ENCODE measurements at places on chromosomes 12 and 14.

DNA sequence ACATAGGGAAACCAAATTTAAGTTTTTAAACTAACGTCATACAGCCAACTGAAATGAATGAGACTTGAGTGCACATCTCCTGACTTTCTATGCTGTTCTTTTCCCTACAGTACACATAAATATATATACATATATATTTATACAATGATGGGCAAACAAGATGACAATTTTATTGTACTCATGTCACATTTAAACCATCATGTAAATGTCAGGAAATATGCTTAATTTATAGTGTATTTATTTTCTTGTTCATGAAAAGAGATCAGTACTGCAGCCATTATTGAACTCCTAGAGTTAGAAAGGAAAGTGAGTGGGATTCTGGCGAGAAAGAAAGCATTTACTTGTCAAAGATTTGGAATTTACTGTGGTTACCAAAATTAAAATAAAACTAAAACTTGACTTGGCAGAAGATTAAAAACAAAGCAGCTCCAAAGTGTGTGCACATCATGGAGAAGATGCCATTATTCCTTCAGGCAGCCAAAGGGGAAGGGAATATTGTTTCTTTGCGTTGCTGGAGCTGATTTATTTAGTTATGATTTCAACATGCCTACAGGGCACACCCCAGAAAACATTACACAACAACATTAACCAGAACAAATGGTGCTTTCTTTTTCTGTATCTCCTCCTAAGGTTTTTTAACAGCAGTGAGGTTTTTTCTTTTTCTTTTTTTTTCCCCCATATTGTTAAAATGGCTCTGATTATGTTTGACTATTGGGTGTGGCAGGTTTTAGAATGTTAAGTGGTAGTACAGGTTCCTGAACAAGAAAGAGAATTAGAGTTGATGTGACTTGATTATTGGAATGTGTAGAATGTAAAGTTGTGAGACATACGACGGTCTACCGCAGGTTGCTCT lies 144.6 kb downstream of the RAD51B start:
- DNase-seq: no peak

GRCh38 chr12:12810553-12811021 lies 2.6 kb upstream of the DDX47 start:
- no peak for DNase-seq

DNA sequence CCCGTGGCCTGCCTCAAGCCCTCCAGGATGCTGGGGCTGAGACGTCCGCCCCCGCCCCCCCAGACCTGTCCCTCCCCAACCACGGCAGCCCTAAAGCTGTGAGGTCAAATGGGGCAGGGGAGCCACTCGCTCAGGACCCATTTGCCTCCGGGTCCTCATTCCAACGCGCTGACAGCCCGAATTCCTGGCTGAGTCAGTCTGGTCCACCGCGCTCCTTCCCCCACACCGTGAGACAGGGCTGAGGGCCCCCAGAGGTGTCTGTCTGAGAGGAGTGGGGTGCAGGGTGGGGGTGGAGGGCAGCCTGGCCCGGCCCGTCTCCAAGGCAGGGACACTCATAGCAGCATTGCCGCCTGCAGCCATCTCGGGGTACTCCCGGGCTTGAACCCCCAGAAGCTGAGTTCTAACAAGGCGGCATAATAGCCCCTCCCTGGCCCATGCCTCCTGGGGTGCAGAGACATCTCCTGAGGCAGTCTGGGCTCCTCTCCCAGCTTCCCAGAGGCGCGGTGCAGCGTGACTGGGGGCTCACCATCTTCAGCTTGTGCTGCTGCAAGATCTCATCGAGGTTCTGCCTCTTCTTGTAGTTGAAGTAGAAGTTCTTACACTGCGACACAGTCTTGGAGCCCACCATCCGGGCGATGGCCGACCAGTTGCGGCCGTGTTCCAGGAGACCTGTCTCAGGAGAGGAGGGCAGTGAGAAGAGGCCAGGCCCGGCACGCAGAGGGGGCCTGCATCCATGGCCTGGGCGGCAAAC lies 90.5 kb downstream of the RFLNA start:
- DNase-seq: no peak

DNA sequence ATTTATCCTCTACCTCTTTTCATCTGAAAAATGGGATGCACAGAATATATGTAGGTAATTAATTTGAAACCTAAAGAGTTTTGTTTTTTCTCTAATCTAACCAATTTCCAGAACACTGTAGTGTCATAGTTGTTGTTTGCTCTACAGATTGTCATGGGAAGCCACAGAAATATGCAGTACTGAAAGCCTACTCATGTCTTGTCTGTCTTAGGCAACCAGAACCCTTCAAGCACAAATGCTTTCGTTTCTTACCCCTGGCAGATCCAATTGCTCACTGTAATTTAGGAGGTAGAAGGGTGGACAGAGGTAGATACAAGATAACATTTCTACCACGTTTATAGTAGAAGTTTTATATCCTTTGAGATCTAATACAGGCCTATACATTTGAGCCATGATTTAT lies 330.2 kb upstream of the NOVA1 start:
- DNase-seq: no peak

GRCh38 chr12:126830778-126831680 lies 1435.9 kb upstream of the TMEM132C start:
- DNase-seq: no peak

DNA sequence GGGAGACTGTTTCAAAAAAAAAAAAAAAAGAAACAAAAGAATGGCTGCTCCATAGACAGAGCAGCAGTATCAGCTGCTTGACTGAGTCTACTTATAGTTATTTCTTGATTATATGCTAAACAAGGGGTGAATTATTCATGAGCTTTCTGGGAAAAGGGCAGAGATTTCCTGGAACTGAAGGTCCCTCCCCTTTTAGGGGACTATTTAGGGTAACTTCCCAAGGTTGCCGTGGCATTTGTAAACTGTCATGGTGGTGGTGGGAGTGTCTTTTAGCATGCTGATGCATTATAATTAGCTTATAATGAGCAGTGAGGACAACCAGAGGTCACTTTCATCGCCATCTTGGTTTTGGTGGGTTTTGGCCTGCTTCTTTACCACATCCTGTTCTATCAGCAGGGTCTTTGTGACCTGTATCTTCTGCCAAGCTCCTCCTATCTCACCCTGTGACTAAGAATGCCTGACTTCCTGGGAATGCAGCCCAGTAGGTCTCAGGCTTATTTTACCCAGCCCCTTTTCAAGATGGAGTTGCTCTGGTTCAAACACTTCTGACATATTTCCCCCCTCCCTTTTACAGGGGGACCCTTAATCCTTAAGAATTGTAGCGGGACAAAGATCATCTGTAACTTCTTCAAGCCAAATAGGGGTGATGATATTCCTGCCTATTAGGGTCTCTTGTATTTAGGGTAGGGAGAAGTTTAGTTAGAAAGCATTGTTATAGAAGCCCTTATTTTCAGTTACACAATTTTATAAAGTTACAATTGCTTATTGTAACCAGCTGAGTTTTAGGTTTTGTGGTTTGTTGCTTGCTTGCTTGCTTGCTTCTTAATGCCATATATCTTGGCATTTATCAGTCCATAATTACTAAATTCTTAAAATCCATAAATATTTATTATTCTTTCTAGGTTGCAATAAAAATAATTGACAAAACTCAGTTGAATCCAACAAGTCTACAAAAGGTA lies 42.5 kb downstream of the MARK3 start:
- DNase-seq: peak; percentile 55

DNA sequence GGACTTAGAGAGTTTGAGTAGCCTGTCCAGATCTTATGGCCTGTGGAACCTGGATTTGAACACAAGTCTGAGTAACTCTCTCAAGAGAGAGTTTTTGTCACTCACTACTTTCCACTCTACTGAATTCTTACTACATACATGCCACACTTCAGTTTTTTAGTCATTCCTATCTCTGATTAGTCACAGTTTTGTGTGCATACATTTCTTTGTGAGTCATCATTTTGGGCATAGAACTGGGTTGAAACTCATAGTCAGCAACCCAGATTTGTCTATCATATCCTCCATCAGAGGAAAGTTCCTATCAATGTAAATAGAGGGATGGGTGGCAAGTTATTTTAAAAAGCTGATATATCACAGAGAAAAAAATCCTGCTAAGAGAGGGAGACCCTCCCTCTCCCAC lies 42.9 kb downstream of the FLRT2 start:
- peak; percentile 24 for DNase-seq

- DNase-seq: peak; percentile 75
Observed at GRCh38 chr12:57632958-57633840, at the start of gene B4GALNT1. B4GALNT1 (minus strand) TSS chr12:57633201; CDS start chr12:57632132, 1,069 bp downstream.

DNA sequence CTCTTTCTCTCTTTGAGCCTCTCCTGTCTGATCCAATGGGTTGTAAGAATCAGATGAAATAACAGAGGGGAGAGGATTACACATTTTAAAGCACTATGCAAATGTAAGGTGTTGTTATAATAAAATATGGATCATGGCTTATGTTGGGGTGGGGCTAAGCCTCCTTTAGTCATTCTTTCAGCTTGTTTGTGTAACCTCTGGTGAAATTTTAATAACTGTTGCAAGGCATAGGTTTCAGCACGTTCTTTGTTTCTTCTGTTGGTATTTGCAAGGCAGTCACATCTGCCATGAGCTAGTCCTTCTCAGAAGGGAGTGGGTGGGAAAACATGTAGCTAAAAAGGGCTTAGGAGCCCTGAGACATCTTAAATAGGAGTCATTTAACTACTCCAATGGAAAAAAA lies 74.8 kb upstream of the FRMD6 start:
- no peak for DNase-seq

DNA sequence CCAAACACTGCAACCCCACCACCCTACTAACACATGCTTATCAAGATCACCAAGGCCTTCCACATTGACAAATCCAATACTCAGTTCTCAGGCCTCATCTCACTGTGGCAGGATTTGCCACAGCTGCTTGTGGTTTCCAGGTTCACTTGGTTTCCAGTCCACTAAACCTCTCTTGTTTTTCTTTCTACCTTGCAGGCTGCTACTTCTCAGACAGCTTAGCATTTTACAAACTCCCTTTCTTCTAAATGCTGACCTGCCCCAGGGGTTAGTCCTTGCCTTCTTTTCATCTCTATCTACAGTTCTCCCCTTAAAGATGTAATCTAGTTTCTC lies 84.1 kb downstream of the BCAT1 start:
- no peak for DNase-seq

GRCh38 chr12:54138219-54138618 lies 50.6 kb downstream of the SMUG1 start:
- no peak for DNase-seq

DNA sequence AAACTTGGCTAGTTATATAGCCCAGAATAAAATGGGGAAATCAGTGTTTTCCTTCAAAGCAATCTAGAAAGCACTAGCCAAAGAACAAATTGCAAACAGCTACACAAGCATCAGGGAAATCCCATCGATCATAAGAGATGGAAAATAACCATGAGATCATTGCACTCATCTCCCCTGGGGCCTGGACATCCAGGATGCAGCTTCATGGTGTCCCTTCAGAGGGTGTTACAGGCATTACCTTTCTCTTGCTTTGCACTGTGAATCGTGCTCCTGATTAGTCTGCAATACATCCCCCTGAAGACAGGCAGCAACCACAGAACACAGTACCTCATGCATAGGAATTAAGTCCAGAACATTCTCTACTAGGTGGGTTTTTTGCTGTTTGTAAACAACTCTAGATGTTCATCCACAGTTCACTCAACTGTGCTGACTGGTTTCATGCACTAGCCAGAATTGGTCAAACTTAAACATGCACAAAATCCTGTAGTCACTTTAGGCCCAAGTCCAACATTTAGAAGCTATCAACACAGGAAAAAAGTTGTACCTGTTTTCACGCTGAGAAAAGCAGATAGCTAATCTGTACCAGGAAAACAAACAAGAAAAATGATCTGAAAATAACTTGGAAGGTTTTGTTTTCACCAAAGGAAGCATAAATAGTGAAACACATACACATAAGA lies 120.1 kb downstream of the ZFP36L1 start:
- no peak for DNase-seq

DNA sequence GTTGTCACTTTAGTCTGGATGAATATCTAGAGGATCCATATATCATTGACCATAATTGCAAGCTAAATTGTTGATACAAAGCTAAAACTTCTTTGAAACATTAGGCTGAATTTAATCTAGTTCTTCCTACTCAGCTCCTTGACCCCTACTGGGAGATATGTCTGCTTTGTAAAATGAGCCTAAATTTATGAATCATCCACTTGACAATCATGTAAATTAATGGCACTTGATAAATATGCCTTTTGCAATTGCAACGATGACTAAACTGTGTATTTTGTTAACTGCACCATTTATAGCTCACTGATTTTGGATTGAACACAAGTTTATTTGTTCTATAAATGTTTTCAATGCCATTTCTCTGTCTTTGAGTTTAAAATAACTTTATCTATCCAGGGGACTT lies 1616.5 kb upstream of the FLRT2 start:
- no peak for DNase-seq

DNA sequence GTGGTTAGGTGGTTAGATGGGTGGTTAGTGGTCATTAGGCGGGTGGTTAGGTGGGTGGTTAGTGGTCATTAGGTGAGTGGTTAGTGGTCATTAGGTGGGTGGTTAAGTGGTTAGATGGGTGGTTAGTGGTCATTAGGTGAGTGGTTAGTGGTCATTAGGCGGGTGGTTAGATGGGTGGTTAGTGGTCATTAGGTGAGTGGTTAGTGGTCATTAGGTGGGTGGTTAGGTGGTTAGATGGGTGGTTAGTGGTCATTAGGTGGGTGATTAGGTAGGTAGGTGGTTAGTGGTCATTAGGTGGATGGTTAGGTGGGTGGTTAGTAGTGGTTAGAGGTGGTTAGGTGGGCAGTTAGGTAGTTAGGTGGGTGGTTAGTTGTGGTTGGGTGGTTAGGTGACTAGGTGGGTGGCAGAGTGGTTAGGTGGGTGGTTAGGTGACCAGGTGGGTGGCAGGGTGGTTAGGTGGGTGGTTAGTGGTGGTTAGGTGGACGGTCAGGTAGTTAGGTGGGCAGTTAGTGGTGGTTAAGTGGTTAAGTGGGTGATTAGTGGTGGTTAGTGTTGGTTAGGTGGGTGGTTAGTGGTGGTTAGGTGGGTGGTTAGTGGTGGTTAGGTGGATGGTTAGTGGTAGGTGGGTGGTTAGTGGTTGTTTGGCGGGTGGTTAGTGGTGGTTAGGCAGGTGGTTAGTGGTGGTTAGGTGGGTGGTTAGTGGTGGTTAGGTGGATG lies 8.0 kb upstream of the TMEM119 start:
- no peak for DNase-seq

DNA sequence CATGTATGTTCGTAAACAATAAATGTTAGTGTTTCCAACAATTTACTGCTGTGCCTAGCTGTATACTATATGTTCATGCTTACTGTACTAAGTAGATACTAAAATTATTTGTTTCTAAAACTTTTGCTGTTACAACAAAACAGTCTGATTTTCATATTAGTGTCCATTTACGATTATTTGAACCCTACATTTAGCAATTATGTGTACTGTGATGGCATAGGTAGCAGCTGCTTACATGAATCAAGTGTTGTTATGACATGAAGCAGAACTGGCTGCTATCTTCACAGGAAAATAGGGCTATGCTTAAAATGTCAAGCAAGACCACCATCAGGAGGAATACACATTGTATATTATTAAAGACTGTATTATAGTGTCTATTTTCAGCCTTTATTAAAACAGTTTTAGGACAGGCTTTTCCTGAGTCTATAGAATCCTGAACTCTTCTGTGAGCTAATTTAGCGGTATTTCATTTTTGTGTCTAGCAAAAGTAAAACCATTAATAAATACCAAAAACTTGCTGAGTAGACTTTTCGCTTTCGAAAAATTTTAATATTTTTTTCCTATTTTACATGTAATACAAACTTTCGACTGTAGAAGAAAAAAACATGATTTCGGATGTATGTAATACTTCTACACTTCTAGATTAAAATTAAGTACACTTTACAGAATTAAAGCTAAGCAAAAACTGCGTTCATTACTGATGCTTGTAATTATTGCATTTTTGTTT lies 1.1 kb upstream of the WDR89 start:
- DNase-seq: no peak

- DNase-seq: no peak
Observed at GRCh38 chr14:21219120-21219519, 50.1 kb downstream of the HNRNPC start.

Measured in activated CD4-positive, alpha-beta T cell treated with anti-CD3 and anti-CD28 coated beads, Interleukin-10, Interleukin-2, amounts not matched to agents 100 ng/mL and 50 ng/mL, durations not matched to agents 16 hours and 8 hours (primary cell).